ENCODE measurements at places on chromosomes 4 and X. TPM values are rescaled to one million over a fixed set of nuclear protein-coding genes. Genes with fewer than 3 reads are reported as not detected.

- no peak overlapping the region for H3K27ac ChIP-seq
- no peak for DNase-seq
- H3K4me1 ChIP-seq, result no peaks in the 10 kb centered on the region
- H3K36me3 ChIP-seq, result no peaks in the 10 kb centered on the region
- H3K4me3 ChIP-seq, result no peak overlapping the region
- H3K27me3 ChIP-seq, result no peaks in the 10 kb centered on the region
These were observed 48.9 kb downstream of the SLC34A2 start for GRCh38 chr4:25704516-25704915.

DNA sequence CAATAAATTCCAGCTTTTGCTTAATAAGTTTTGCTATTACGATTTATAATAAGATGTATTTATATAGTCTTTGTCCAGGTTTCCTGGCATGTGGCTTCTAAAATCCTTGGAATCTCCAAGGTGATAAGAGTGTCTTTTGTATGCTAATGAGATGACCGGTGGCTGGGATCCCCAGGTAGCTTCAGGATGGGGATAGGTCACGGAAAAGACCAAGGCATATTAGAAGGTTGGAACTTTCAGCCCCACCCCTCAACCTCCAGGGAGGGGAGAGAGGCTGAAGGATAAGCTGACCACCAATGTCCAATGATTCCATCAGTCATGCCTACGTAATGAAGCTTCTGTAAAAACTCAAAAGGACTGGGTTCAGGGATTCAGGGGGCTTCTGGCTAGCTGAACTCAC, 41.7 kb downstream of the SMIM20 start:
- no peak overlapping the region for H3K27ac ChIP-seq
- no peak for DNase-seq
- no peaks in the 10 kb centered on the region for H3K36me3 ChIP-seq

DNA sequence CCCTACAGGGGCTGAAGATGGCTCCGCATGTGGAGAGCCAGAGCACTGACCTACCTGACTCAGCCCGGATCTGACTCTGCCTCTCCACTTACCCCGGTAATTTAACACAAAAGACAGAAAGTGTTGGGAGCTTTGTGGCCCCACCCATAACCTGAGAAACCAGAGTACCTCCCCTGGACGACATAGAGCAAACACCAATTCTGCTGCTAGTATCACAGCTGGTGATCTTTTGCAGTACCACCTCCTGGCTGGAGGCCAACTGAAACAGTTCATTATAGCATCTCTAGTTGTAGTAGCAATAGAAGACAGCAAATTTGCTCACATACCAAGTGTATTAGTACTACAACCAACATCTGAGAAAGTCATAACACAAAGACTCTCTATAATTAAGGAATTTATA, 443.9 kb downstream of the KLHL4 start:
- H3K27me3 ChIP-seq, result no peaks in the 10 kb centered on the region
- no peak overlapping the region for H3K4me3 ChIP-seq
- H3K4me1 ChIP-seq, result no peaks in the 10 kb centered on the region
- H3K27ac ChIP-seq, result no peak overlapping the region
- DNase-seq, result no peak

DNA sequence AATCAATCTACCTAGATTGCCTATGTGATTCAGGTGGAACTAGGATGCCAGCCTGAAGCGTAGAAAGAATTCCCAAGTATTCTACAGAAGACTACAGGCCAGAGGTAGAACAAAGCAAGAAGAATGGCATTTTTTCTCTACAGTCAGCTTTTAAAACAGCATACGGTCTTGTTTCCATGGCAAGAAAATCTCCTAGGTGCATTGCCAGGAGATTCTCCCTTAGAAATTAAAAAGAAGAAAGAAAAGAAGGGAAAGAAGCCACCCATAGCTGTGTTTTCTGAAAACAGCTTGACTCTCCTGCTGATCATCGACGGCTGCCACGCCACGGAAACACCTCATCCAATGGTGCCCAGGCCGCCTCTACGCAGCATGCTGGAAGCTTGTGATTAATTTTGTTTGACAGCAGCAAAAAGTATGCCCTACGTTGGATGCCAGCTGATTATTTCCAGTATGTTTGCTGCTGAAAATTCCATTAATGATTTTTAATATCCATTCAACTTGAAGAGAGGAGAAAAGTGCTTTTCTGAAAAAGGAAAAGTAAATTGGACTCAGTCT, 24.1 kb downstream of the ANK2 start:
- no peaks in the 10 kb centered on the region for H3K4me1 ChIP-seq
- H3K27me3 ChIP-seq, result no peaks in the 10 kb centered on the region
- DNase-seq, result no peak
- H3K36me3 ChIP-seq, result no peaks in the 10 kb centered on the region

GRCh38 chr4:122716825-122717448, 15.6 kb upstream of the BBS12 start:
- H3K27ac ChIP-seq, result no peak overlapping the region
- peak; percentile 58 for DNase-seq
- no peak overlapping the region for H3K4me3 ChIP-seq
- no peaks in the 10 kb centered on the region for H3K4me1 ChIP-seq

DNA sequence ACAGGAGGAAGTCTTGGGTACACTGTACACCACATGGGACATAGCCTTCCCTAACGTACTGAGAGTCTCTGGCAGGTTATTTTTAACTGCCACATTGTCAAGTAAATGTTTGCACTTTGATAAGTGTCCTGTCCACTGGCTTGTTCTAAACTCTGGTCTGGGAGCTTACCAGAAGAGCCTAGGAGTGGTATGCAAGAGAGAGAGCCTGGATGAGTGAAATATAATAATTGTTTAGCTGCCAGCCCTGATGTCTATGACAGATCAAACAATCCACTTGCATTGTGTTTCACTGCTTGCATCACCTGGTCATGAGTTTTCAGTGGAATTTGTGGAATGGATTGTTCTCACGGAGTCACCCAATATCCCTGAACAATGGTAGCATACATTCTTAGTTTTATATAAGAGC, 91.6 kb downstream of the SHROOM3 start:
- peak; percentile 76 for DNase-seq
- H3K4me3 ChIP-seq, result peak overlapping the region; percentile 27
- H3K36me3 ChIP-seq, result no peaks in the 10 kb centered on the region
- no peaks in the 10 kb centered on the region for H3K27me3 ChIP-seq

DNA sequence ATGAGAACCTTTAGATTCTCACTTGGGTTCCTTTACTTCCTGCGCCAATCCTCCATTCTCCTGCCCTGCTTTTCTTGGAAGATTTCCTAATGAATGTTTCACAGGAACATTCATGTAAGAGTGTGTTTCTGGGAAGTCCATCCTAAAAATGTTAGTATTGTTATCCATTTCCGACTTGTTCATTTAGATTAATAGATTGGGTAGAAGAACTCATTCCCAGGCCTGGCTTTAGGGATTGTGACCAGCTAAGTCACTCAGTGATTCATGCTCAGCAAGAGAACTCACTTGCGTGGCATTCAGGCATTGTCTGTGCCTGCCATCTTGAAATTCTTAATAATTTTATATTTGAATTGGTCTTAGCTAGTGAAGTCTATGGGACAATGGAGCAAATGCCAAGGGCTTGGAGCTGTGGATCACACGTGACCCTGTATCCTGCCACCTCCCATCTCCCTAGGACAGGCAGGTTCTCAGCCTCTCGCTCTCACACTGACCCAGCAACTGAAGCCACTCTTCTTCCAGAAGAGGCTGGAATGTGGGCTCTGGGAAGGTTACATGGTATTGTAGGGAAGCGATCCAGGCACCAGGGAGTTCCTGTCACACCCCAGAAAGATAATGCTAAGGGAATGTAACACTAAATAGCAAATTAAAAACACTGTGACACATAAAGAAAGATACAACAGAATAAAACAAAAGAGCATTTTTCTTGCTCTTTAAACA, 562.1 kb downstream of the TMA16 start:
- DNase-seq, result no peak
- no peaks in the 10 kb centered on the region for H3K27me3 ChIP-seq
- no peak overlapping the region for H3K4me3 ChIP-seq
- H3K4me1 ChIP-seq, result no peaks in the 10 kb centered on the region
- no peak overlapping the region for H3K27ac ChIP-seq

DNA sequence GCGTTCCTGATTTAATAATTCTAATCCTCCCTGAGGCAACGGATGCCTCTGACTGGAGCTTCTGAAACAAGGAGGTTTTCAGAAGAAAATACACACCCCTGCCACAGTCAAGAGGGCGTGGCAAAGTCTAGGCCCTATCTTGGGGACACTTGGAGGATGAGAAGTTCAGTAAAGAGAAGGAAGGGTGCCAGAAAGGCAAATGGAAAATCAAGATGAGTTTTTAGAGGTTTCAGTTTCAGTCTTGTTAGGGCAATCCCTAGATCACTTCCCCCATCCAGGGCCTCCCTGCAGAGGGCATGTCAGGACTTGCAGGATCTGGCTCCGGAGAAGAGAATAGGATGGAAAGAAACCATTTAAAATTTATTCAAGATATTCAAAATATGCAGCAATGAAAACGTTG, 28.5 kb upstream of the FGF2 start:
- DNase-seq, result no peak
- peak overlapping the region; percentile 39 for H3K4me3 ChIP-seq
- H3K4me1 ChIP-seq, result no peaks in the 10 kb centered on the region
- H3K27me3 ChIP-seq, result no peaks in the 10 kb centered on the region
- peak overlapping the region; percentile 88 for H3K27ac ChIP-seq

PRRG3 gene
- total RNA-seq, result 1.3 TPM

AFP gene
- total RNA-seq, result 3.2 TPM

TLR2 gene
- total RNA-seq, result 52.4 TPM

LYAR gene
- total RNA-seq, result 11.9 TPM

EMCN gene
- 23.9 TPM for total RNA-seq

Data from breast epithelium (tissue), 4 donors.